ENCODE measurements at places on chromosomes 16 and 17.

- DNase-seq = no peak
These were observed 25.5 kb downstream of the GRB7 start for GRCh38 chr17:39763051-39763820.

DNA sequence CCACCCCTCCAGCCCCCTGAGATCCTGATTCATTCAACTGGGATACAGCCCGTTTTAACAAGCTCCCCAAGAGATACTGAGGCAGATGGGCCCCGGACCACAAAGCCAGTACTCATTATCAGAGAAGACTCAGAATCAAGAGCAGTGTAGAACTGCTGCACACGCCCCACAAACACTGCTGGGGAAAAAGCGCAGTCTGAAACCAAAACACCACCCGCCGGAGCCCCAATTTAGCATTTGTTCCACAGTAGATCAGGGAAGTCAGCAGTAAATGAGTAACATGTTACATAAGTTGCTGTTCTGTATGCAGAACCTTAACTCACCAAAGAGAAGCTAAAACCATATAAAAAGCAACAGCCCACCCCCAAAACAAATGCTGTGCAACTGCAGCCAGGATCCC is 123.6 kb downstream of the CDYL2 start:
- no peak for DNase-seq

DNA sequence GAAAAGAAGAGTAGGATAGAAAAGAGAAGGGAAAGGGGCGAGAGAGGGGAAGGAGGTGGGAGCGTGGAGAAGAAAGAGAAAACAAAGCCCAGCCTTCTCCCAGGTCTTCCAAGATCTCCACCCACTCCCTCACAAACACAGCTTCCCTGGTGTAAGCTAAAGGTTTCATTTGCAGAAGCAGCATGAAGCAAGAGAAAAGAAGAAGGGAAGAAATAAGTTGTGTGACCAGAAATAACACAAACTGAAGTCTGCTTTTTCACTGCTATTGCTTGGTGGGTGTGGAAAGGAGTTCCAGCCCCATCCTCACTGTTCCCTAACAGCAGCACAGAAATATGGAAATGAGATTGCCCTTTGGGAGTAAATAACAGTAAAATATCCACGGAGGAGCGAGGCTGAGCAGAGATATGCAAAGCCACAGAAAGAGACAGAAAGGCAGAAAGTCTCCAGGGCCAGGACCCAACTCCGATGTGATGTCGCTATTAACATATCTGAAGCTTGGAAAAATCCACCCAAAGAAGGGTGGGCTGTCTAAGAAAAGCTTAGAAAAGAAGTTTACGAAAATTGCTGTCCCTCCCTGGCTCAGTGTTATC is 10.3 kb upstream of the GAS7 start:
- DNase-seq = no peak

DNA sequence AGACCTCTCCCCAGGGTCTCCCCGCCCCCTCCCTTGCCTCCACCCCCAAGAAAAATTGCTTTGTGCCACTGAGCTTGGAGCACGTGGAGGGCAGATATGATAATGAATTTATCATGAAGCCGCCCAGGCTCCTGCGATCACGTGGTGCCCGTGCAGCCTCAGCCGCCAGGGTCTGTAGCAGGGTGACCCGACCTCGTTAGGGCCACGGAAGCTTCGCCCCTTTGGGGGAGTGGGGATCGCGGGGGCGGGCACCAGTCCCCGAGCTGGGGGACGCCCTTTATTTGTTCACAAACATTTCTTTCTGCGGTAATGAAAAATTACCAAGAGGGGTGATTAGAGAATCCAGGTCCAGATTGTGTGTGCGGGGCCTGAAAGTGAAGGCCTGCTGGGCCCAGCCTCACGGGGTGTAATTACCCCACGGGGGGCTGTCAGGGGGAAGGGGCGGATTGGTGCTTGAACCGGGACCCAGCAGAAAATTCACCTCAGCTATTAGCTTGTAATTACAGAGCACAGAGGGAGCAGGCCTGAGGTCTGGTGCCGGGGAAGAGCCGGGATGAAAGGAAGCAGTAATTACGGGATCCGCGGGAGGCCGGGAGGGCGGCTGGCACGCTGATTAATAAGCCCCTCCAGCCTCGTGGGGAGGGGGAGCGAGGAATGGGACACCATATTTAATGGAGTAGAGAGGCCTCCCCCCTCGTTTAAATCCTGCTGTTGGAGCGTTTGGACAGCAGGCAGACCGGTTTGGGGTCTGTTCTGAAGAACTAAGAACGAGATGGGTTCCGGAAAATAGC is 13.3 kb downstream of the GSE1 start:
- DNase-seq = no peak

- no peak for DNase-seq
These were observed 1.3 kb downstream of the PLK1 start for GRCh38 chr16:23679986-23680336.

GRCh38 chr17:1493291-1493980 is 950 bp upstream of the MYO1C start:
- DNase-seq = no peak

GRCh38 chr16:72847187-72848027 is 200.5 kb downstream of the ZFHX3 start:
- DNase-seq = peak; percentile 21

GRCh38 chr17:75695830-75696271 is 25.4 kb upstream of the ITGB4 start:
- DNase-seq = no peak

GRCh38 chr17:66704858-66705520 is 129.9 kb upstream of the CACNG5 start:
- DNase-seq = no peak

DNA sequence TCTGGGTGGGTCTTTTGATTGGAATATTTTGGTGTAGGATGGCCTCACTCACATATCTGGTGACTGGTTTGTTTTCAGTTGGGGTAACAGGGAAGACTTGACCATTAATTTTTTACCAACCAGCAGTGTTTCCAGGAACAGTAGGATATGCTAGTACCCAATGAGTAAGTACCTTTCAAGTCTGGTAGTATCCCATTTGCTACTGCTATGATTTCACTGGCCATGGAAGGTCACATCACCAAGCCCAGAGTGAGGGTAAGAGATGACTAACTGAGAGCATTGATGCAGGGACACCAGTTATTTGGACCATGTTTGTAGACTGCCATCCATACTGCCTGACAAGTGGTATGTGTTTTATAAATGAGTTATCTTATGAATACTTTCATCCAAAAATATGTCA is 277.7 kb downstream of the MAP2K6 start:
- DNase-seq = no peak
